Stimulated activated CD4-positive, alpha-beta T cell treated with anti-CD3 and anti-CD28 coated beads, Interleukin-12 subunit alpha, Interleukin-12 subunit beta, amount 100 ng/mL, for 24 hours (primary cell): ENCODE measurements at places on chromosomes 5 and 9.

GRCh38 chr5:2299388-2300220 lies 416.9 kb upstream of the IRX4 start:
- no peak for DNase-seq

- DNase-seq: no peak
These were observed 42.9 kb downstream of the LURAP1L start for GRCh38 chr9:12817702-12818101.

DNA sequence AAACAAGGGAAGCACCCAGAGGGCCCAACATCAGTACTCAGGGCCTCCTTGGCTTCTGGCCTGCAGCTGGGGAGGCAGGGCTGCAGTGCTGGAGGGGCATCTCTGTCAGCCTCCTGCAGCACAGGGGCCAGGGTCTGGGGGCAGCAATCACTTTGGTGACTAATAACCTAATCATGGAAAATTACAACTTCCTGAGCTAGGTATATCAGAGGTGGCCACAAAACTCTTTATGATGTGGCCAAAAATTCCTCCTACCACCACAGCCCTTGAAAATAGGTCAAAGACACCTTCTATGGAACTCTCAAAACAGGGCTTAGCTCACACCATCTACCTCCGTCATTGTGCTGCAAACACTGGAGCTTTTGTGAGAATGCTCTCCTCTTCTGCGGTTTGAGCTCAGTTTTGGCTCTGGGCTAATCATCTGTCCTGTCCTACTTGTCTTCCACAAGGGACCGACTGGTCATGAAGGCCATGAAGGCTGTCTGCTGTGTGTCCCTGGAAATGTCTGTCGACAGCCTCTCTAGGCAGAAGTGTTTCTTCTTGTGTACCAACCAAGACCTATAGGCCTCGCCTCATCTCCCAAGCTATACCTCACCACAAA lies 28.6 kb downstream of the CSF2 start:
- peak; percentile 37 for DNase-seq

- DNase-seq: no peak
These were observed 24.7 kb downstream of the ZBTB34 start for GRCh38 chr9:126885131-126885641.

DNA sequence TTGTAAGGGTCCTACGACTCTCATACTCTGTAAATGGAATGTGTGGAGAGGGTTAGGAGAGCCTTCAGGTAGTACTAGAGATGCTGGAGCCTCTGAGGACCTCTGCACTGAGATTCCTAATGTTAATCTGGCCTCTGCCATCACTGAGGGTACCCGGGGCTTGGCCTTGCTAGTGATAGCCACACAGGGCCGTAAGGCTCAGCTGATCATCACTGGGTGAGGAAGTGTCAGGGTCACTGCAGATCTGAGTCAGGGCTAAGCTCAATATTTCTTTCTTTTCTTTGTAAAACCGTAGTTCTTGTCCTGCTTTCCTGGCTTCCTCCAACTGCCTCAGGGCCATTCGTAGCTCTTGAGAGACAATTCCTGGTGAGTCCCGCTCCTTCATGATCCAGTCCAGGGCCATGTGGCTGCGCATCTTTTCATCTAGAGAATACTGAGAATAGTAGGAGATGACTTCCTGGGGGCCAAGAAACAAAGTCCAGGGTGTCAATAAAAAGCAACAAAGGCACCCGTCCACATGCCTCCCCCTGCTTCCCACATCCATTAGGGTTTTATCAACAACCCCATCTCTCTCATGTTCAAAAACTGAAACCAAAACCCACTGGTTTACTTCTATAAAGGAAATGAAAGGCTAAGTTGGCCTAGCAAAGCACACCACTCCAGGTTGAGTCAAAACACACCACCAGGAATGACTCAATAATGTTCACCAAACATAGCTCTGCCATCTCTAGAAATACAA lies 47.7 kb downstream of the LIX1 start:
- DNase-seq: peak; percentile 3

DNA sequence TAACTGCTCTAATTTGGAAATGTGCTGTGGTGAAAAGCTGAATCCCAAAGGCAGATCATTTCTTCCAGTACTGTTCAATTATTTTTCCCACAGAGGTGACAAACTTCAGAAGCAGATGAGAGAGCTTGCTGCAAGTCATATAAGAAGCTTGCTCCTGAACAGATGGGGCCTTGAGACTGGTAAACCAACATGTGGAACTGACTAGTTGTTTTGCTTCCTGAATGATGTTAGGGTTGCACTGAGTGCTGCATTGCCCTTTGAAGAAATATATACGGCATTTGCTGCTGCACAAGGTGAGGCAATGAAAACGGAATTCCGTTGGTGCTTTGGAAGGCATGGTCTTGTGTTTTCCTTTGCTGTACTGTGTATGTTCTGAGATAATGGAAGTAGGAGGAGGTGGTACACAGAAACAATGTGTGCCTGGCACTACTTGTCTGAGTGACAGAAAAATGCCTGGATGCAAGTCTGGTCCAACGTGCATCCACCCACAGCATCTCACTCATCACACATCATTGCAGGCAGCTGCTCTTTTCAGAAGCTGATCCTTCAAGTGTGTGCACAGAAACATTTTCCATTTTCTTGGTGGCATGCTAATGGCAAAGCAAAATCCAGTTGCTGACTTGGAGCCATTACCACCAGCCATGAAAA lies 76.9 kb downstream of the ANKH start:
- DNase-seq: no peak

- no peak for DNase-seq
These were observed 8.4 kb downstream of the SEMA5A start for GRCh38 chr5:9537223-9538141.

- DNase-seq: no peak
These were observed 821.2 kb downstream of the PTPRD start for GRCh38 chr9:9791611-9792010.

- DNase-seq: no peak
These were observed 47.9 kb downstream of the OLFM1 start for GRCh38 chr9:135135171-135135928.

- no peak for DNase-seq
These were observed 1.2 kb downstream of the FOXB2 start for GRCh38 chr9:77020413-77021290.

- no peak for DNase-seq
These were observed 29.5 kb downstream of the ZFYVE16 start for GRCh38 chr5:80437326-80437725.

DNA sequence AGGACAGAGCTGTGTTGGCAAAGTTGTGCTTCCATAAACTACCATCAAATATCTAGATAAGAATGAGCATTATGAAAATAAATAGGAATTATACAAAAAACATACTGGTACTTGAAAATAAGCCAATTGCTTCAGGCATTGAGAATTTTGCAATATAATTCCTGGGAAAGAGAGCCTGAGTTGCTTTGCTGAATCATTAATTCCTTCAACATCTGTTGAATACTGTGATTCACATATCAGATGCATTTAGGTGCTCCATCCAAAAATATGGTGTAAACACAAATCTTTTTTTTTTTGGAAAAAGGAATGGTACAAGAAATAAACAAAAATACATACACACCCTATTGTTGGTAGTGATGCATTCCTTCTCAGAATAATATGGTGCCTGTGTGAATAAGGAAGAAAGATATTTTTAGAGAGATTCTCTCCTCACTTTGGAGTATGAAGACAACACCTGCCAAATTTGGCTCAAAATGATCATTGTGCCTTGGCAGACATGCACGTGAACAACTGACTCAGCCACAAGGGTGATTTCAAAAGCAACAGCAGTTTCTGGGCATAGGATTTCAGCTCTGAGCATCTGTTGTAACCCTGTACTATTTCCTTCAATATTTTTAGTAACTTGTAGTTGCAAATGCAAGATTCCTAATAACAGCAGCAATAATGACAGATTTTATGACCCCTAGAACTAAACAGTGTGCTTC lies 96.7 kb downstream of the CAVIN4 start:
- no peak for DNase-seq

DNA sequence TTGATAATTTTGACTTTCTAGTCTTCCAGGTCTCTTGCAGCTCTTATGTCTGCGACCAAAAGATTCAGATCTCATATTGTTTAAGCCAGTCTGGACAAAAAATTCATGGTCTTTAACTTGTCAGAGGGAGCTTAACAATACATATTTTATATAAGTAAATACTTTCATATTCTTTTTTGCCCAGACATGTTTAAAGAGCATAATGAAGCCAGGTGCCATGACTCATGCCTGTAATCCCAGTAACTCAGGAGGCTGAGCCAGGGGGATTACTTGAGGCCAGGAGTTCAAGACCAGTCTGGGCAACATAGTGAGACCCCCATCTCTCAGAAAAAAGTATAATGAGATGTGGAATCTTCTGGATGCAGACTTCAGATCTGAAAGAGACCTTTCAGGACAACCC lies 69.8 kb downstream of the JMY start:
- no peak for DNase-seq

DNA sequence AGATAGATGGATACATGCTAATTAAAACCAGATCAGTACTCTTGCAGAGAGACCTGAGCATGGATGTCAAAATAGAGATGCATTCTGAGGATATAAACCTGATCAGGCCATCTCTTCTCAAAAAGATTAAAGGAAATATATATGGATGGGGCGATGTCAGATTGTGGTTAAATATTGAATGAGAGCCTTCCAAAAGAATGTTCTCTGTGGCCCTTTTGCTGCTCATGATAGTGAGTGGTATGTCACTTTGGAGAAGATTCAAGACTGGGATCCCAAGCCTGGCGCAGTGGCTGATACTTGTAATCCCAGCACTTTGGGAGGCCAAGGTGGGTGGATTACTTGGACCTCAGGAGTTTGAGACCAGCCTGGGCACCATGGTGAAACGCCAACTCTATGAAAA lies 20.5 kb downstream of the ZNF131 start:
- no peak for DNase-seq

- no peak for DNase-seq
These were observed 282.9 kb upstream of the MAP3K1 start for GRCh38 chr5:56532466-56532865.

DNA sequence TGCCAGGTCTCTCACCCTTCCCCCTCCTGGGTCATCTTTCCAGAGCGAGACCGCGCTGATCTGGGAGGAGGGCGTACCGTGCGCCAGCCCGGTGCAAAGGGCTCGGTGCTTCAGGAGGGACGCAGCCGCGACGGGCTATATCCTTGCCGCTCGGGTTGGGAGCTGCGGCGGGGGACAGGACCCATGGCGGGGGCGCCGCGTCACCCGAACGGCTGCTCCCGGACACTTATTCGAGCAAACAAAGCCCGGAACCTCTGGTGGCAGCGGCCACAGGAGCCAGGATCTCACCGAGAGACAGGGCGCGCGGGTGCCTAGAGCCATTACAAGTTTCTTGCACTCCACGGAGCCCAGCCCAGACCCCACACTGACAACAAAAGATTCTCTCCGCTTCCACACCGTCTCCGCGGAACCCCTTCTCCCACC lies 1.3 kb downstream of the SEMA6A start:
- DNase-seq: no peak

DNA sequence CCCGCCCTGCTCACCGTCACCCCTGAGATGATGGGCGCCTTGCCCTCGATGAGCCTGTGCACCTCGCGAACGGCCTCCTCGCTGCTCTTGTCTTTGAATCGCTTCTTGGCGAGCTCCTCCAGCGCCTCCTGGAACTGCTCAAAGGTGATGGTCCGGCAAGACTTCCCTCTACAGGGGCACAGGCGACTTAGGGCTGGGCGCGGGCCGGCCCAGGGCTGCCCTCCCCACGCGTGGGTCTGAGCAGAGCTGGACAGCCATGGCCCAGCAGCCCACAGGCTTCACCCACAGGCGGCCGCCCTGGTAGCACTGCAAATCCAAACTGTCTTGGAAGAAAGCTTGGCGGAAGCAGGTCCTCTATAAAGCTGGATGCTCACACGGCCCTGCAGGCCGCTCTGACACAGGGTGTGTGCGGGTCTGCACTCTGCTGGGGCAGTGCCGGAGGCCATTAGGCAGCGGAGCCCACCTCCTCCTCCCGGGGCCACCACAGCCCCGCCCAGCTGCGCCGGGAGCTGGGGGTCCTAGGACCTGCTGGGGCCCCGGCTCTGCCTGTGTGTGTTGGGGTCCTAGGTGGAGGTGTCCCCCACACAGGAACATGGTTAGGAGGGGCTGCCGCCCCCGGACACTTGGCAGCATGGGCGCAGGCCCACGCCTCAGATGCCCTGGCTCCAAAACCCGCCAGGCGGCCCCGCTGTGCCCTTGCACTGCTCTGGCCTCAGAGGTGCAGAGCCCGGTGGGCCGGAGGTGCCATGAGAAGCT lies 27.0 kb downstream of the TPPP start:
- no peak for DNase-seq

DNA sequence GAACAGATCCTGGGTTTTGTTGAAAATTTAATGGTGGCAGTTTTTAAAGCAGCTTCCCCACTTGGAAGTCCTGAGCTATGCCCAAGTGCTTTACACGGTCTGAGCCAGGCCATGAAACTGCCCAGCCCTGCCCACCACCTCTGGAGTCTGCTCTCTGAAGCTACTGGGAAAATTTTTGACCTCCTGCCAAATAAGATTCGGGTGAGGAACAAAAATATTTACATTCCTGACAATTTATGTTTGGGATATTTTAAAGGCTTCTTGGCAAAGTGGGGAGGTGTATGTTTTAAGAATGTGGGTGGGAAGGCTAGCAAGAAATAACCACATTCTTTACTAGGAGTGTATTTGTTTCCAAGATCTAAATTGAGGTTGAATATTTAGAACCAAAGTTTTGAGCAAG lies 50.0 kb downstream of the HACD4 start:
- DNase-seq: no peak

DNA sequence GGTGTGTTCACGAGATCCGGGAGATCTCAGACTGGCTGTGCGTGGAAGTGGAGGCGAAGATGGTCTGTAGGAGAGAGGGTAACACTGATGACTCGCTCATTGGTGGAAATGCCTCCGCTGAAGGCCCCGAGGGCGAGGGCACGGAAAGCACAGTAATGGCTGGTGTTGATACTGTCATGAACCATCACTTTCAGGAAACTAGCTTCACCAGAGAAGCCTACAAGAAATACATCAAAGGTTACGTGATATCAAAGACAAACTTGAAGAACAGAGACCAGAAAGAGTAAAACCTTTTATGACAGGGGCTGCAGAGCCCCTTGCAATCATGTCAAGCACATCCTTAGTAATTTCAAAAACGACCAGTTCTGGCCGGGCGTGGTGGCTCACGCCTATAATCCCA lies 265.7 kb downstream of the GOLPH3 start:
- no peak for DNase-seq

DNA sequence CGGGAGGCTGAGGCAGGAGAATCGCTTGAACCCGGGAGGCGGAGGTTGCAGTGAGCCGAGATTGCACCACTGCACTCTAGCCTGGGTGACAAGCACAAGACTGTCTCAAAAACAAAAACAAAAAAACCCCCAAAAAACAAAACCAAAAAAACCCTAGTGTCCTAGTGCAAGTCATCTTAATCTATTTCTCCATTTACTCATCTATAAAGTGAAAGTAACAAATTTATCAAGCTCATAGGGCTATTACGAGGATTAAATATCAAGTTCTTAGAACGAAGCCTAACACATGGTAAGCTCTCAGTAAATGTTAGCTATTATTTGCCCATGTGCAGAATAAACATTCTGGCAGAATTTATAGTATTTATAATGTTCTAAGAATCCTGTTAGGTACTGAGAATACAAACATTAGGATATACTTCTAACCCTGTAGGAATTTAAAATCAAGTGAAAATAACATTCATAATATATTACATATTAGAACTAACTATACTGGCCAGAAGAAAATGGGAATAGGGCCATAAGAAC lies 45.0 kb downstream of the GOLPH3 start:
- no peak for DNase-seq

- no peak for DNase-seq
These were observed 22.3 kb upstream of the TTLL11 start for GRCh38 chr9:122115176-122116035.

GRCh38 chr5:71946343-71947030 lies 160.8 kb upstream of the MAP1B start:
- no peak for DNase-seq

GRCh38 chr5:149616727-149617285 lies 35.5 kb downstream of the ARHGEF37 start:
- DNase-seq: no peak

- no peak for DNase-seq
These were observed 51.2 kb upstream of the ZNF366 start for GRCh38 chr5:72558383-72558782.
